ENCODE measurements at places on chromosomes 7 and 10.

DNA sequence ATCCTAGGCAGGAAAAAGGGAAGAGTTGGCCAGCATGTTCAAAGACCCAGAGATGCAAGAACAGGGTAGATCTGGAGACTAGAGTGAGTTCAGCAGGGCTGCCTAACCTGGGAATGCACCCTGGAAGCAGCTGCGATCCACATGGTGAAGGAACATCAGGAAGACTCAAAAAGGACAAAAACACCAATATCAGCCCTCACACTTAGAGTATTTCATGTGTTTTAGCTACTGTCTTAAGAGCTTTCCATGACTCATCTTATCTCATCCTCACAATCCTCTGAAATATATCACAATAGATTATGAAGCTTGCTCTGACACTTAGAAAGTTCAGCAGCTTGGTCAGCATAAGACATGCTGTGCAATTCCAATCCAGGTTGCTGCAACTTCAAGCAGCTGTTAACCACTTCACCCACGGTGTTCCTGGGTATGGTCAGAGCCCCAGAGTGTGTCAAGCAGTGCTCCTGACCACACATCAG, 380.9 kb downstream of the PARD3 start:
- no peak for DNase-seq

DNA sequence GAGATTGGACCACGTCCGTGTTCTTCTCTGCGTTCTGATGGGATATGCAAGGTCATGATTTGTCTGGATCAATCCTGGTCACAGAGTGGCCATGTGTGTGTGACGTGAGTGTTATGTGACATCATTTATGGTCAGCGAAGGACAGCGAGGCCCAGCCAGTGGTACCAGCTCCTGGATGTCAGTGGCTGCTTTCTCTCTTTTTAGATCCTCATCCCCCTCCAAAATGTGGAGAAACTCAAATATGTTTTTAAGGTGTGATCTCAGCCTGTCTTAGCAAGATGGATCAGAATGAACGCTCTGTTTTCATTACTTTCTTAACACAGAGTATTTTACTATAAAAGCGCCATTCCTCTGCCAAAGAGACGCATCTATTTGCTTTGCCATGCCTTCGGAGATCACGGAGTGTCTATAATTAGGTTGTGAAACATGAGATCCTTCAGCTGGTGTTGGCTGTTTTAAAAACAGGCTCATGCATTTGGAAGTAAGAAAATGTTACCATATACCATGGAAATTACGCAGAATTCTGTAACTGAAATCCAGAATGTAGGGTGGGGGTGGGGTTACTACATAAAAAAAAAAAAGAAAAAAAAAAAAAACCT, 245.5 kb upstream of the TCERG1L start:
- no peak for DNase-seq

GRCh38 chr10:102038410-102038809, 17.6 kb downstream of the ARMH3 start:
- DNase-seq: no peak

- DNase-seq: peak; percentile 31
These were observed 33.5 kb downstream of the DPY19L1 start for GRCh38 chr7:35003679-35004303.

DNA sequence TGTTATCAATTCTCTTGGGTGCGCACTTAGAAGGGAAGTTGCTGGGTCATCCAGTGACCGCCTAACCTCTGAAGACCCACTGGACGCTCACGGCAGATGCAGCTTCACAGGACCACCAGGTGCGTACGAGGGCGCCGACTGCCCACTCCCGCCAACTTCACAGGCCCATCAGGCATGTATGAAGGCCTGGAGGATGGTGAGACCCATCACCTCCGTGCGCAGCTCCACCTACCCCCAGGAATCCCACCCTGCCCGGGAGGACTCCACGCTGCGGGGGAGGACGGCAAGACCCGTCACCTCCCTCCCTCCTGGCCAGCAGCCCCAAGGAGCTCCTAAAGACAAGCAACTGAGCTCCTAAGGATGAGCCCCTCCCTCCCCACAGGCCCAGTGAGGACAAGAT, 146.9 kb downstream of the MAD1L1 start:
- no peak for DNase-seq

- DNase-seq: peak; percentile 24
These were observed 77.3 kb downstream of the CDC14C start for GRCh38 chr7:49001610-49002033.

DNA sequence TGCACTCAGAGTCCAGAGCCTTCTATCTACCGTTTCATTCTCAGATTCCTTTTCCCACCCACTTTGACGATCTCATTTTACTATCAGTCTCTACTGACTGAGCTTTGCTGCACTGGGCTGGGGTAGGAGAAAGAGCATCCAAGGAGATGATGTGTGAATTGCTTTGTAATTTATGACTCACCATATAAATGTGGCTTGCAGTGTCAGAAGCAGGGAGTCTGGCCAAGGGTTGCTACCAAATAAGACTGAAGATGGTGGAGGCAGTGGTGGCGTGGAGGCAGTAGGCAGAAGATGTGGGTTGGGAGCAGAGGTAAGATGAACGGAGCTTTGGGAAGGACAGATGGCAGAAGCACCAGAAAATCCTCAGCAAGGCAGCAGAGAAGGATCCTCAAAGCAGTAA, 73.3 kb upstream of the AGK start:
- no peak for DNase-seq

GRCh38 chr7:138021889-138022288, 20.0 kb upstream of the CREB3L2 start:
- no peak for DNase-seq

GRCh38 chr7:137985253-137985896, 16.5 kb downstream of the CREB3L2 start:
- no peak for DNase-seq

DNA sequence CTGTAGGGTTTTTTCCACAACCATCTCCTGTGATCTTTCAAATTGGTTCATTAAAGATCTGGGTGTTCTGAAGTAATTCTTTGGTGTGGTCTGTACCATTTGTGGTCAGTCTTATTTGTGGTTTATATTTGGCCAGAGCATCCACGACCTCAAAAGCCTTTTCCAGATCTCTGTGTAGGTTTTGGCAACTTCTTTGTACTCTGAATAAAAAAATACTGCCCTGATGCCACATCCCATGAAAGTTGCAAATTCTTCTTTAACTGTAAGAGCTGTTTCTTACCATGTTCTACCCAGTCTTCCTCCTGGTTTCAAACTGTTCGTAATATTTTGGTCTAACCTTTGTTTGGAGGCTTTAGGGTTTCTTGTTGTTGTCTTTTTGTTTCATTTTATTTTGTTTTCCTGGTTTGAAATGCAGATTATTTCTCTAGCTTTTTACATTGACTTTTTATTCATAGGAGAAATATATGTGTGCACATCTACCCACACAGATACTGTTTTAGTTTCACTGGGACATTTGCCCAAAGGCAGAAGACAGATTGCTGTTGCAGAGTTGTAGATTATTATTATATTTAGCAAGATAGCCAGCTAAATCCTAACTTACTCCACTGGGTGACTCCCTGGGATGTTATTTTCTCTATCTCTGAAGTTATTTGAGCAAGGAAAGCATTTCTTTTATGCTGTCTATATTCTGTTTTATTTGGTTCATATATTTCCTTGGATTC, 123.2 kb upstream of the SAMD8 start:
- DNase-seq: no peak

GRCh38 chr7:122300211-122300932, 4.2 kb downstream of the FEZF1 start:
- peak; percentile 88 for DNase-seq

DNA sequence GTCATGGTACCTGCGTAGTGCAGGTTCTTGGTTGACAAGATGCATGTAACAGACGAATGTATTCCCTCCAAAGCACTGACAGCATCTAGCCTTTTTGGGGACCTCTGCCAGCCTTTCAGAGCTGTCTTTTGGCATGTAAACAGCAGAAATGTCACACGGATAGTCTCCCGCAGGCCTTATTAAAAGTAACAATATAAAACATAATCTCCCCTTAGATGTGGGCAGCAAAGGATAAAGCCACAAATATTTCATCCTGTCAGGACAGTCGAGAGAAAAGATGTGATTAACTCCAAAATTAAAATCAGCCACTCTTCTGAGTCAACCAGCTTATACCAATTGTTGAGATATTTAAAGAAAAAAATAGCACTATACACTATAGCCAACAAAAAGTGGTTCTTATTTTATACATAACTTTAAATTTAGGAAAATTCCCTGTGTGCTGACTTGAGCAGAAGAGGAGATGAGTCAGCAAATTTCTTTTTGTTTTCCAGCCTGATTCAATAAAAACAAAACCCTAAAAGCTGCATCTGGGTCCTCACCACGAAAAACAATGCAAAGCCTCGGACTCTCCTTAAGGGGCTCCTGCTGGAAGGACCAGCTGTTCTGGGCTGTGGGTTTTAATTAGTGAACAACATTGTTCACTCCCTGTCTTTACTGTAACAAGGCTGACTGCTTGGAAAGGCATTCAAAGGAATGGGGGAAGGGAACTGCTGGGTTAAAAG, 240.2 kb downstream of the ADAM12 start:
- no peak for DNase-seq

DNA sequence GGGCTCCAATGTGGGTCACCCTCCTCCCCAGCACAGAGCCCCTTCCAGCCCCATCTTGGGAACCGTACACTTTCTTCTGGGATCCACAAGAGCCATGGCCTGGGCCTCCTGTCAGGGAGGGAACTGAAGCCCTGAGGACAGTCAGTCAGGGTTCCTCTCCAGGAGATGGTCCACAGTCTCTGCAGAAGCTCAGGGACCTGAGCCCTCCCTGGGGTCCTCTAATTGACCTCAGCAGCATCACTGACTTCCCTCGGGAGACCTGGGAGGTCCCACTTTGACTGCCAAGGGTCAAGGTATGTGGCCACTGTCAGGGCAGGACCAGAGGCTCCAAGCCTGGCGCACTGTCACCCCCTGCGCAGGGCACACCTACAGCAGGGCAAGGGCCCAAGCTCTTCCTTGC, 32.3 kb downstream of the NOD1 start:
- DNase-seq: no peak

GRCh38 chr10:80461208-80462183, 7.4 kb downstream of the TSPAN14 start:
- DNase-seq: no peak

DNA sequence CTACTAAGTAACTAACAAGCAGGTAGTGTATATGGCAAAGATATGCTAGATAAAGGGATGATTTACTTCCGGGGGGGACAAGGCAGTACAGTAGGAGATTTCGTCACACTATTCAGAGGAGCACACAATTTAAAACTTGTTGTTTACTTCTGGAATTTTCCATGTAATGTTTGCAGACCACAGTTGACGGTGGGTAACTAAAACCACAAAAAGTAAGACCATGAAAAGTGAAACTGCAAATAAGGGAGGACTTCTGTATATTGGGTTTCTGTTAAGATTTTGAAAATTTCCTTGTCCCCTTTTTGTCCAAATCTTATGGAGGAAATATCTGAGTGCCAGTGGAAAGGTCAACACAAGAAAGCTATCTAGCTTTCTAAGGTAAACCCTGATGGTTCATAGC, 170.0 kb downstream of the ELAPOR2 start:
- no peak for DNase-seq

All from NCI-H1105 treated with DMSO at 0.1 percent for 48 hours (cell line).